ENCODE measurements at places on chromosomes 2 and 18.

- no peak for DNase-seq
These were observed 226.8 kb downstream of the RND3 start for GRCh38 chr2:150260636-150261035.

DNA sequence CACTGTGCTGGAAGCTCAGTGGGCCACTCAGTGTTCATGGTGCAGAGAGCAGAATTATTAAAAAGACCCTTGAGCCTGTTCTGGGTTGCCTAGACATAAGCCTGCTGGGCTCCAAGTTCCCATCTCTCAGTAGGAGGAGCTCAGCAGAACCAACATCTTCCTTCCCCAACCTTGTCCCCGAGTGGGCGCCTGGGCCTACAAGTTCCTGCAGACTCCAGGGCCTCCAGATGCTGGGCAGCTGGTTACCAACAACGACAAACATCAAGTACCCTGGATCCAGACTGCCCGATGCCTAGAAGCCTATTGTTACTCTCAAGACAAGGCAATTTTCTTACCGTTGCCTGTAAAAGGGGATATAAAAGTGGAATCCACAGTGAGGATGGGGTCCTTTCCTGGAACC, 214.2 kb downstream of the HAUS1 start:
- DNase-seq = no peak

GRCh38 chr2:218019411-218020060, 16.7 kb upstream of the TNS1 start:
- no peak for DNase-seq

DNA sequence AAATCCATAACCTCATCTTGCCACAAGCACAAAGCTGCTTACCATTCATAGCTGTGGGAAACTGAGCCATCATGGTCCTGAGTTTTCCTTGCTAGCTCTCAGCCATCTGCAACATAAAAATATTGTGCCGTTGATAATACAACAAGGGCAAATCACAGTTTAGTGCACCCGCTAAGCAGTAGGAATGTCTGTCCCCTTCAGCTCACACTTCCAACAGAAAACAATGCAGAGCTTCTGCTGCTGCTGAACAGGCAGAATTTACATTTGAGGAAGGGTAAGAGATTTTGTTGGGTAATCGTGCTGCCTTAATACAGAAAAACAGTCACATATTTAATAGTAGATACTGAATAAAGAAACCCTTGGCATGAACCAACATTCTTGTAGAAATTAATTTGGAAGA, 32.3 kb downstream of the ITSN2 start:
- no peak for DNase-seq

GRCh38 chr2:33666879-33667278, 67.8 kb upstream of the FAM98A start:
- no peak for DNase-seq

Data from K562 (cell line).